ENCODE measurements at places on chromosomes 2 and 18.

GRCh38 chr2:14614017-14614416, 18.5 kb upstream of the LRATD1 start:
- H3K4me3 ChIP-seq: no peak overlapping the region
- no peaks in the 10 kb centered on the region for H3K36me3 ChIP-seq

DNA sequence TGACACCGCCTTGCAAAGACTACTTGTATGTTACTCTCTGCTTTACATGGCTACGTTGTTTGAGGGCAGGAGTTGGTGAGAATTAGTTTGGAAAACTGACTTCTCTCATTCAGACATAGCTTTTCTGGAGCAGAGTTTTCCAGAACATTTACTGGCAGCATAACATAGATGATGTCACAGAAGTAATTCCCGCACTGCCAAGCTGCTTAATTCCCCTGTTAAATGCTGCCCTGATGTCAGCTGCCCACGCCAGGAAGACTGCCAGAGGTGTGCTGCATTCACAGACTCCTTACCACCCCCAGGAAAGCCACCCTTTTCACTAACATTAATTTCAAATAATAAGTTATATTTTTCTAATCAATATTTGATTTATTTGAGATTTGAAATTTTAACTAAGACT, 24.7 kb upstream of the PTPN2 start:
- H3K4me1 ChIP-seq: no peaks in the 10 kb centered on the region
- no peaks in the 10 kb centered on the region for H3K36me3 ChIP-seq
- H3K4me3 ChIP-seq: no peak overlapping the region
- H3K27me3 ChIP-seq: no peaks in the 10 kb centered on the region
- no peak for DNase-seq

GRCh38 chr18:24986666-24987302, 365.2 kb downstream of the ZNF521 start:
- H3K27ac ChIP-seq: no peak overlapping the region
- no peak overlapping the region for H3K4me3 ChIP-seq
- H3K4me1 ChIP-seq: no peaks in the 10 kb centered on the region
- no peak for DNase-seq
- no peaks in the 10 kb centered on the region for H3K36me3 ChIP-seq

- H3K36me3 ChIP-seq: no peaks in the 10 kb centered on the region
- no peaks in the 10 kb centered on the region for H3K4me1 ChIP-seq
- H3K4me3 ChIP-seq: no peak overlapping the region
- H3K27me3 ChIP-seq: no peaks in the 10 kb centered on the region
- H3K27ac ChIP-seq: no peak overlapping the region
Observed at GRCh38 chr2:196183172-196183473, 11.7 kb upstream of the STK17B start.

DNA sequence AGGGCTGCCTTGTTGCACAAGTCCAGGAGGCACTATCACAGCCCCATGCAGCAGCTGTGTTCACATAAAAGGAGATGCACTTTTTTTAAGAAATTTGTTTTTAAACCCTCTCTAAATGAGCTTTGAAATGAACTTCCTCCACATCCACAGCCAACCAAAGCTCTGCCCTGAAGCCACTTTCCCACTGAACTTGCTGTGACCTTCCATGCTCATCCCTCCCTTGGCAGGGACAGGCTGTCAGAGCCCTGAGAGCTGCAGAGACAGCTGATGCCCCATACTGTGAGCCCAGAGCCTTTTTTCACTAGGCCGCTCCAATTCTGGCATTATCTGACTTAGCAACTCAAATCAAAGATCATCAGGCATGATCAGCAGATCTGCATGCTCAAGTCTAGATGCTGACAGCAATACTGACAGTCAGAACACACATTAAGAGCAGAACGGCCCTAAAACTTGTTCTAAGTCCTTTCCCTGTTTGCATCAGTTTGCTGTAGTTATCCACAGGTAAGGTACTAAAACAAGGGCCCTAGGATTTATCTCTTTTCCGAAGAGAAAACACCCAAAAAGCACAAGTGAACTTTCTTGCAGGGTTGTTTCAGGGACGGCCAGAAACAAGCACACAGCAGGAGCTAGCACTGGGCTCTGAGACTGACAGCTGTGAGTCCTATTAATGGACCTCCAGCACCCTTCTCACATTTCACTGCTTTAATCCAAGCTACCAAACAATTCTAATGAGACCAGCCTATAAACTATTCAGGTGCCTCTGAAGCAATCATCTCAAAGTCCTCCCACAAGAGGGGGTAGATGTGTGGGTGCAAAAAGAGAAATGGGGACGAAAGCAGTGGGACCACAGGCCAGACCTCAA, 34.9 kb downstream of the RNU4ATAC start:
- no peaks in the 10 kb centered on the region for H3K27me3 ChIP-seq
- no peaks in the 10 kb centered on the region for H3K36me3 ChIP-seq
- DNase-seq: no peak
- H3K27ac ChIP-seq: no peak overlapping the region
- no peak overlapping the region for H3K4me3 ChIP-seq
- H3K4me1 ChIP-seq: no peaks in the 10 kb centered on the region

DNA sequence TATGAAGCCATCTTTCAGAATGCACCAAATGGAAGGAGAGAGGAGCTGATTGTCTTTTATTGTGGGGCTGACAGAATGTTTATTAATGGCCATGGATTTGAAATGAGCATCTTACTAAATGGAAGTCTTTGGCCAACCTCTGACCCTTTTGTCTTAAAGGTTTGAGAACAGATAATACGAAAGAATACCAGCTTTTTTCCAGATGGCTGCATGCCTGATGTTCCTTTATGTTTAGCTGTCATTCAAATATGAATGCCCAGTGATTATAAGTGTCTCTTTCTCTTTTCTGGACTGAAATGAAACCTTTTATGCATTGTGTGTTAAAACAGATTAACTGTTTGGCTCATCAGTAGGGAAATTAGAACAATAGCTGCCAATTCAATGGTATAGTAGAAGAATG, 46.0 kb downstream of the PARD3B start:
- no peak overlapping the region for H3K4me3 ChIP-seq
- H3K27ac ChIP-seq: no peak overlapping the region
- no peaks in the 10 kb centered on the region for H3K36me3 ChIP-seq
- H3K27me3 ChIP-seq: no peaks in the 10 kb centered on the region

DNA sequence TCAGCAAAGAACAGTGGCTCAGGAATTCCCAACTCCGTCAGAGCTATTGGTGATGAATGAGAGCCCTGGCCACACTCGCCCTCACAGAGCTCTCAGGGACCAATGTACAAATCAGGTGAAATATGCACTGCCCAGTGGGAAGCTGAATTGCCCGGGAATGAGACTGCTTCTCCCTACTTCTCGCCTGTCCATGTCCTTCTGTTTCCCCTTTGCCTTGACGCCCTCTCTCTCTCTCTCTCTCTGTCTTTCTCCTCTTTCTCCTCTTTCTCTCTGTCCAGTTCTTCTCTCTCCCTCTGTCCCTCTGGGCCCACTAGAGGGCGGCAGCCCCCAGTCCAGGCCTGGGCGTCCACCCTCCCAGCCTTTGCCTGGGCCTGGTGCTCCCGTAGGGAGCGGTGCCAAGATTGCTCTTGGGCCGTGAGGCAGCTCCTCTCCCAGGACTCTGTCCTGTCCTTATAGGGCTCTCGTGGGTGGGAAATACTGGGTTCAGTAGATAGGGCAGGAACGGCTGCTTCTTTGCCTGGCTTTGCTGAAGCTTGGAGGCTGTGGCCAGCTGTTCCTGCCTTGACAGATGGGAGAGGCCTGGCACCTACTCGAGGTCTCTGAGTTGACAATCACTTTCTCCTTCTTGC, 28.4 kb upstream of the PUM2 start:
- H3K27ac ChIP-seq: no peak overlapping the region
- no peaks in the 10 kb centered on the region for H3K4me1 ChIP-seq
- peak; percentile 72 for DNase-seq
- no peaks in the 10 kb centered on the region for H3K27me3 ChIP-seq

- H3K4me1 ChIP-seq: peaks cover 7% of the 10 kb centered on the region
- H3K4me3 ChIP-seq: no peak overlapping the region
- H3K36me3 ChIP-seq: no peaks in the 10 kb centered on the region
- no peak for DNase-seq
- H3K27ac ChIP-seq: no peak overlapping the region
Observed at GRCh38 chr2:229170171-229170570, 100.9 kb downstream of the PID1 start.

- no peak overlapping the region for H3K4me3 ChIP-seq
- no peaks in the 10 kb centered on the region for H3K4me1 ChIP-seq
- H3K27me3 ChIP-seq: no peaks in the 10 kb centered on the region
- DNase-seq: no peak
- H3K36me3 ChIP-seq: peaks cover 9% of the 10 kb centered on the region
- H3K27ac ChIP-seq: no peak overlapping the region
Observed at GRCh38 chr18:75198036-75198435, 10.9 kb downstream of the PTGR3 start.

- no peaks in the 10 kb centered on the region for H3K4me1 ChIP-seq
- DNase-seq: peak; percentile 31
- no peak overlapping the region for H3K27ac ChIP-seq
- H3K36me3 ChIP-seq: no peaks in the 10 kb centered on the region
Observed at GRCh38 chr2:234643407-234643806, 146.5 kb upstream of the ARL4C start.

GRCh38 chr2:13021470-13021957, 304.8 kb downstream of the TRIB2 start:
- no peak overlapping the region for H3K27ac ChIP-seq
- H3K27me3 ChIP-seq: no peaks in the 10 kb centered on the region
- no peak overlapping the region for H3K4me3 ChIP-seq
- no peak for DNase-seq
- H3K36me3 ChIP-seq: no peaks in the 10 kb centered on the region

DNA sequence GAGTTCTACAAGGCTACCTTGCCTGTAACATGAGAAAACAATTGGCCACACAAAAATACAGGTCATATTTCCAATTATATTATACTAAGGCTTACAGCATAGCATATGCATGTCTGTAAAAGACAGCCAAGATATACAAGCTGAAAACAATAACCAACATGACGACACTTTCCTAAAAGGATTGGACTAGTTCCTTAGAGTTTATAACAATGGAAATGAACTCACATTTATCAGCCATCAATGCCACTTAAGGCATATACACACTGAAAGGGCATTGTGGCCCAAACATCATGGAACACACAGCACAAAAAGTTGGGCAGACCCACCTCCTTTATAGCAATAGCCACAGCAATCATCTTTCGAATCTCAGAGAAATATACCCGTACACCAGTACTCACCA, 52.0 kb downstream of the SLC40A1 start:
- DNase-seq: no peak
- H3K27me3 ChIP-seq: no peaks in the 10 kb centered on the region
- no peaks in the 10 kb centered on the region for H3K4me1 ChIP-seq
- H3K4me3 ChIP-seq: no peak overlapping the region
- no peak overlapping the region for H3K27ac ChIP-seq
- no peaks in the 10 kb centered on the region for H3K36me3 ChIP-seq

DNA sequence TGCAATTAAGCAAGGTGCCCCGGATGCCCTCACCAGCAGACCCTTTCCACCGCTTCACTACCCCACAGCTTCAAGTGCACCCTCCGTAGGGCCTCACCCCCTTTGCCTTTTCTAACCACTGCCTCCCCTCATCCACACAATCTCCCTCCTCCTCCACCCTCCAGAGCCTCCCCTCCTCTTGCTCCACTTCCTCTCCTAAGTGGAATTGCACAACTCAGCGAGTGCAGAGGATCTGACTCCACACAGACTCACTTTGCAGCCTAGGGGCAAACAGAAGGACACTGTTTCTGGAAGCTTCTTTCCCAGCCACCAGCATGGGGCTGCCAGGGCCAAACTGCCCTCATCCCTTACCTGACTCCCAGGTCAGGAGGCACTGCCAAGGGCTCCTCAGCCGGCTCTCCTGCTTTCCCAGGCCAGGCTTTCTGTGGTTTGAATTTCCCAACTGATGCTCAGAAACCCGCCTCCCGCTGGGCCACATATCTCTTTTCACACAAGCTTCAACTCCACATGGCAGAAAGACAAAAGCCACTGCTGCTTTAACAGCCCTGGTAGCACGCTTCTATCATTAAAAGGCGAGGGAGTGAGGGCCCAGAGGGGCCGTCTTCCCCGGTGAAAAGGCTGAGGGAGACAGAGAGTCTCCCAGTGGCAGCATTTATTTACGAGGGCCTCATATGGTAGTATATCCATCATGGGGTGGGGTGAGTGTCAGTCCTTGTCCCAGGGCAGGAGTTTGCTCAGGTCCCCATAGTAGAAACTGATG, 74.7 kb upstream of the MGAT4A start:
- H3K4me3 ChIP-seq: no peak overlapping the region
- no peaks in the 10 kb centered on the region for H3K36me3 ChIP-seq
- no peaks in the 10 kb centered on the region for H3K27me3 ChIP-seq
- H3K27ac ChIP-seq: peak overlapping the region; percentile 27
- no peak for DNase-seq
- peaks cover 20% of the 10 kb centered on the region for H3K4me1 ChIP-seq

- no peaks in the 10 kb centered on the region for H3K4me1 ChIP-seq
- no peak overlapping the region for H3K27ac ChIP-seq
- no peak for DNase-seq
- H3K27me3 ChIP-seq: peaks cover 48% of the 10 kb centered on the region
- H3K36me3 ChIP-seq: no peaks in the 10 kb centered on the region
Observed at GRCh38 chr18:46497129-46497528, 159.9 kb downstream of the LOXHD1 start.

DNA sequence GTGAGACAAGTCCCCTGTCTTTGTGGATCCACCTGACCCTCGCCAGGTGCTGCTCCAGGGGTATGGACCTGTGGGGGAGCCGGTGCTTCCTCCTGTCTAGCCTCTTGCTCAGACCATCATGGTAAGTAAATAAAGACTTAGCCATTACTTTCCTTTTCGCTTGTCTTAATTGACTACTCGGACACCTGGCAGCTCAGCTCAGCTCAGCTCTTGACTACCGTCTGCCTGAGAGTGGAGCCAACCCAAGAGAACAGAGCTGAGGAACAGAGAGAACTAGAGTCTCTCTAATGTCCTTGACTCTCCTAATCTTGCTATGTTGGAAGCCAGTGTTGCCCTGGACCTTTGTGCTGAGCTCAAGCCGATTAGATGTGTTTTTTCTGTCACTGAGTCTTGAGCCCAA, 170.3 kb upstream of the CXCR4 start:
- no peaks in the 10 kb centered on the region for H3K27me3 ChIP-seq
- no peak for DNase-seq
- no peak overlapping the region for H3K4me3 ChIP-seq
- no peak overlapping the region for H3K27ac ChIP-seq

DNA sequence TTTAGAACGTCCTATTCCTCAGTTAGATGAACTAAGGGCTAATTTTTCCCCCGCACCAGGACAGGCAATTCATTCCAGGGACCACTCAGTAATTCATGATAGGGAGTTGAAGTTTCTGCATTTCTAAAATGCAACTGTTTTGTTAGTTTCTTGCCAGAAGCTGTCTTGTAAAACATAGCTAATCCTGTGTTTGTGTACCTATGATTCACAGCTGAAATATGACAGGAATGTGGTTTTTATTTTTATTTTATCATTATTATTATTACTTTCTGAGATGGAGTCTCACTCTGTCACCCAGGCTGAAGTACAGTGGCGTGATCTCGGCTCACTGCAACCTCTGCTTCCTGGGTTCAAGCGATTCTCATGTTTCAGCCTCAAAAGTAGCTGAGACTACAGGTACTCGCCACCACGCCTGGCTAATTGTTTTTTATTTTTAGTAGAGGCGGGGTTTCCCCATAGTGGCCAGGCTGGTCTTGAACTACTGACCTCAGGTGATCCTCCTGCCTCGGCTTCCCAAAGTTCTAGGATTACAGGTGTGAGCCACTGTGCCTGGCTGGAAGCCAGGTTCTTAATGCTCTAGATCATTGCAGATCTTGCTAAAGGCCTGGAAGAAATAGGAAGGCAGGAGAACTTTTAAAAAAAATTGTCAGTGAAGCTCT, 154.8 kb upstream of the FHL2 start:
- DNase-seq: peak; percentile 64
- H3K27ac ChIP-seq: 0 out of 2 replicates have a peak overlapping the region, but pooled peaks have one; percentile 16
- peak overlapping the region; percentile 8 for H3K4me3 ChIP-seq
- H3K27me3 ChIP-seq: peaks cover 40% of the 10 kb centered on the region
- no peaks in the 10 kb centered on the region for H3K36me3 ChIP-seq
- H3K4me1 ChIP-seq: peaks cover 25% of the 10 kb centered on the region
